ENCODE measurements at places on chromosomes 6 and 20. TPM values are rescaled to one million over a fixed set of nuclear protein-coding genes. Genes with fewer than 3 reads are reported as not detected.

DNA sequence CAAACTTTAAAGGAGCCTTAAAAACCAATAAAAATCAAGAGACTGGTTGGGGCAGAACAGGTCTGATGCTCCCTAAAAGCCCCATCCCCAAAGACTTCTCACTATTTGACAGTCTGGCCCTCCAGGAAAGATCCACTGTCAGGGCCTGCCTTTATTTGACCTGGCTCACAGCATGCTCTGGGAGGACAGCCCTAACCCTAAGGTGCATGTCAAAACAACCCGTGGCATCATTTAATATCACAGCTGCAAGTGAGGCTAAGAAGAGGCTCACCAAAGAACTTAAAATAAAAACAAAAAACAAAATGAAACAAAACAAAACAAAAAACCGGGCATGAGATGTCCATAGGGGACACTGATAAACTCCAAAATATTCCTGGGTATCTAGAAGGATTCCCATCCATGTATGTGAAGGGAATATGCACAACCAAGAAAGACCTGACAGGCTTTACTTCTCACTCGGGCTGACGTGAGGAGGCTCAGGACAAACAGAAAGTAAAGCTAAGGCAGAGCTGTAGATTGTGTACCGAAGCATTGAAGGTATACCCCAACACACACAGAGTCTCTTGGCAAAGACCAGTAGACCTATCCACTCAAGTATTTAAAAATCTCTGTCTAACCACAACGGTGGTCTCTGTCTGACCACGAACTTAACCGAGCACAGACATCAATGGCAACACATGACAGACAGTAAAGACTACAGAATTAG, 57.3 kb downstream of the AHI1 start:
- H3K36me3 ChIP-seq, result no peaks in the 10 kb centered on the region
- DNase-seq, result no peak
- H3K4me1 ChIP-seq, result no peaks in the 10 kb centered on the region
- H3K27me3 ChIP-seq, result no peaks in the 10 kb centered on the region

The SHLD1 gene
- 5.4 TPM for total RNA-seq

- H3K36me3 ChIP-seq, result no peaks in the 10 kb centered on the region
- peak overlapping the region; percentile 57 for H3K27ac ChIP-seq
- peak; percentile 52 for DNase-seq
- no peaks in the 10 kb centered on the region for H3K27me3 ChIP-seq
- no peak overlapping the region for H3K4me3 ChIP-seq
- H3K4me1 ChIP-seq, result no peaks in the 10 kb centered on the region
Observed at GRCh38 chr6:151475653-151476523, 17.9 kb upstream of the CCDC170 start.

DNA sequence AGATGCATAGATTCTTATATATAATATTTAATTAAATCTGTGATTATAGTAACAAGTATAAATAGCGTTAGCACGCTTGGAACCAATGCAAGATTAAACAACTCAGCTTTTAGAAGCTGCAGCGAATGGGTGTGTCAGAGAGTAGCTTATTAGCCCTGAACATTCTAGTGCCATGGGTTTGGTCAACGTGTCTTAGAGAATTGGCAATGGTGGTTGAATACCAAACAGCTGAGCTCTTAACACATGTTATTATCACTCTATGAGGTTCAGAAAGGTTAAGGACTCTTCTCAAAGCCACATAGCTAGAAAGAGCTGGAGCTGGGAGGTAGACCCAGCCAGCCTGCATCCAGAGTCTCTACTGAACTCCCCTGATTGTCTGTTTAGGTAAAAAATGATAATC, 284.2 kb upstream of the CHD6 start:
- no peaks in the 10 kb centered on the region for H3K36me3 ChIP-seq
- no peak overlapping the region for H3K27ac ChIP-seq
- no peaks in the 10 kb centered on the region for H3K27me3 ChIP-seq
- DNase-seq, result no peak
- no peak overlapping the region for H3K4me3 ChIP-seq

The UNC5CL gene
- 4.5 TPM for total RNA-seq

DNA sequence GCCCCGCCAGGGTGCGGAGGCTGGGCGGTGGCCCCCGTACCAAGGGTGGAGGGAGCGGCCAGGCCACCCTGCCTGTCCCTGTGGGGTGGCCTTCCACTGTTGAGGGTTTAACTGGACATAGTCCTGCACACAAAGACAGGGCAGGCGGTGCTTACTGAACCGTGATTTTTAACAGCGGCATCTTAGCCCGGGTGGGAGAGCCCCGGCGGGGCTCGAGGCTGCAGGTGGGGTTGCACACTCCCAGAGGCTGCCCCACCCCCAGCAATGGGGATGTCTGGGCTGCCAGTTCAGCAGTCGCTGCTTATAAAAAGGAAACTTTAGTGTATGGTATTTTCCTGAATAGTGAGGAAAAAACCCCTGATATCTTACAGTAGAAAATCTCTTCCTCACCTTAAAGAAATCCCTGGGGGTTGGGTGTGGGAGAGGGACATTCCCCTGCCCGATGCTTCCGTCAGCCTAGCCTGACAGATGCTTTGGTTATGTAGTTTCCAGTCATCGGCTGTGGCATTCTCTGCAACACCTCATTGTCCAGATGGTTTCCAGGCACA, 79.4 kb downstream of the IRF4 start:
- DNase-seq, result no peak
- H3K36me3 ChIP-seq, result no peaks in the 10 kb centered on the region
- H3K4me1 ChIP-seq, result no peaks in the 10 kb centered on the region

The LAMA5 gene
- total RNA-seq, result 1,050 TPM

- H3K27me3 ChIP-seq, result no peaks in the 10 kb centered on the region
- H3K27ac ChIP-seq, result peak overlapping the region; percentile 87
- H3K4me1 ChIP-seq, result peaks cover 39% of the 10 kb centered on the region
- H3K4me3 ChIP-seq, result no peak overlapping the region
- DNase-seq, result peak; percentile 80
Observed at GRCh38 chr20:22536956-22537756, 47.2 kb downstream of the FOXA2 start.

DNA sequence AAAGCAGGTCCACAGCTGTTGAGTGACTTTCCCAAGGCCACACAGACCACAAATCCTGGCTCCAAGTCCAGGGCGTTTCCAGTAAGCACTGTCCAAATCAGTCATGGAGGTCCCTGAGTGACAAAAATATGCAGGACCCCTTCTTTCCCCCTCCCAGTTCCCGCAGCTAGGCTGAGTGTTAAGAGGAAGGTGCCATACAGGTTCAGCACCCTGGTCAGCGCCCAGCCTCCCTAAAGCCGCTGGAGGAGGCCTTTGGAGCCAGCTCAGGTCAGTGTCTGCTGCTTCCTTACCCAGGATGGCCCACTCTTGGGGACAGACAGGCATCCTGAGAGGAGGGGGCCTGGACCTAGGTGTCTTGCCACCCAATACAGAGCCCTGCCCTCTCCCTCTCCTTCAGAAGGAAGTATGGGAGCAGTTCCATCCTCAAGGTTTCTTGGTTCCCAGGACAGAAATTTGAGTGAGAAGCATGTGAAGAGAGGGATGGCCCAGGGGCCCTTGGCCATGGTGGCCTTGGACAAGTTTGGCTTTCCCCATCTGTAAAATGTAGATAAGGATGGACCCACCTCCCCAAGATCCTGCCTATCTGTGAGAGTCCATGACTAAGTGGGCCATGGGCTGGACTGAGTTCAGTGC, 13.2 kb downstream of the TMEM74B start:
- H3K27me3 ChIP-seq, result no peaks in the 10 kb centered on the region
- no peaks in the 10 kb centered on the region for H3K4me1 ChIP-seq
- H3K4me3 ChIP-seq, result no peak overlapping the region
- DNase-seq, result peak; percentile 66
- peaks cover 2% of the 10 kb centered on the region for H3K36me3 ChIP-seq
- H3K27ac ChIP-seq, result no peak overlapping the region

DNA sequence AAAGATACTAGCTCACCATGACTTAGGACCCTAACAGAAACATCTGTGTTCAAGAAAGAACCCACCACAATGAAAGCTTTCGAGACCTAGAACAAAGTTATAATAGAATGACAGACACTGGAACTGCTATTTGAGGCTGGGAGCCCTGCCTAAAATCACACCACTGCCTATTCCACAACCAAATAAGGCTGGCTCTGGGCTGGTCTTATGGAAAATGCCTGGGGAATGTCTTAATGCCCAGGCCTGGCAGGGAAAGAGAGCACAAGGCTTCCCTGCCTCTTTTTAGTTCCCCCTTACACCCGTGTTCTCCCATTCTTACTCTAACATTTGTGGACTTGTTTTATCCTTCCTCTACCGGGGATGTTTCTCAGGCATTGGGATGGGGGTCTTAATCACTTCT, 5.6 kb upstream of the METTL24 start:
- 0 out of 2 replicates have a peak, but pooled peaks cover 4% of the 10 kb centered on the region for H3K4me1 ChIP-seq
- H3K27ac ChIP-seq, result no peak overlapping the region
- DNase-seq, result no peak
- H3K4me3 ChIP-seq, result no peak overlapping the region
- no peaks in the 10 kb centered on the region for H3K27me3 ChIP-seq
- H3K36me3 ChIP-seq, result no peaks in the 10 kb centered on the region

The BAG2 gene
- 9.5 TPM for total RNA-seq

GRCh38 chr6:143198312-143198711, 137.6 kb downstream of the AIG1 start:
- H3K4me3 ChIP-seq, result no peak overlapping the region
- no peaks in the 10 kb centered on the region for H3K4me1 ChIP-seq
- no peak overlapping the region for H3K27ac ChIP-seq
- DNase-seq, result no peak
- H3K36me3 ChIP-seq, result no peaks in the 10 kb centered on the region

The PNLDC1 gene
- total RNA-seq, result 0.32 TPM

DNA sequence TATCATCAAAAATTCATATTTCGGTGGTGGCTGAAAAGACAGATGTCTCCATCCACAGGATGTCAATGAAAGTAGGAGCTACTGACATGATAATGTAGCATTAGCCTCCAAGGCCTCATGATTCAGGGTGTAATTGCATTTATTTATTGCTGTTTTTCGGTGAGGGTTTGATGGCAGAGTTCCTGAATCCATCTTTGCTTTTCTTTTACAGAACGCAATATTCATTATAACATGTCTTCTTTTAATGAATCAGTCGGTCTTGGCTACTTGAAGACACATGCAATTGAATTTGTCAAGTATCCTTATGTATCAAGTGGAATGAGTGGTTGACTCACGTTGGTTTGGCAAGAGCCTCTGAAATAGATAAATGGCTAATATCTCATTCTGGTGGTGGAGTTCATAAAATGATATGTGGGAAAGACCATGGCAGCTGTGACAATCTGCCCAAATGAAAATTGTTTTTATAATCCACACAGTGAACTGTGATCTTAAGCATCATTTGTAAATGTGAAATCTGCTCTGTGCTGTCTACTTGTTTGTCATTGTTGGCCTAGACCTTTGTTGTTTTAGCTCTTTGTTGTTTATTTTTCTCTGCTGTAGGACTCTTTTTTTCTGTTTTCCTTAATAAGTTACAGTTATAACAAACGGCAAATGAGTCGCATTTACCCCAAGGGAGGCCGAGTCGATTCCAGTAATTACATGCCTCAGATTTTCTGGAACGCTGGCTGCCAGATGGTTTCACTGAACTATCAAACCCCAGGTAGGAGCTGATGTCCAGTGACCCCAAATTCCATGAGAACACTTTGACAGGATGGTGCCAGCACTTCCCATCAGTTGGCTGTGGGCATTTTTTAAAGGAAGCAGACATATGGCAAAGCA, 105.7 kb upstream of the LAMP5 start:
- H3K4me1 ChIP-seq, result no peaks in the 10 kb centered on the region
- no peak for DNase-seq
- no peaks in the 10 kb centered on the region for H3K36me3 ChIP-seq
- H3K27ac ChIP-seq, result no peak overlapping the region

DNA sequence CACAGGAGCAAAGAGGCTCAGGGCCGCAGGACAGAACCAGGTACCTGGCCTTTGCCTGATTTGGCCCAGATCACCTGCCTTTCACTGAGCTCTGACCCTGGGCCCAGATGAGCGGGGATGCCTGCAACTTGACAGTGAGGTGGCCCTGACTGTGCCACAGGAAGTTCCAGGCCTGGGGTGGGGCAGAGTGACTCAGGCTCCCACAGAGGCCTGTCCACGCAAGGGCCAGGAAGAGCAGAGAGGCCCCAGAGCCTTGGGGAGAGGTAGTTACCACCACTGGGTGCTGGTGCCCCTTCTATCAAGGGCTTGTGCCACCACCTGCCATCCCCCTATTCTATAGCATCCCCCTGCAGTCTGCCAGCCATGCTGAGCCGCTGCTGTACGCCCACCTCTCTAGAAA, 4.1 kb upstream of the NOL4L start:
- peaks cover 4% of the 10 kb centered on the region for H3K4me1 ChIP-seq
- H3K4me3 ChIP-seq, result no peak overlapping the region
- no peaks in the 10 kb centered on the region for H3K36me3 ChIP-seq
- no peak for DNase-seq
- peaks cover 14% of the 10 kb centered on the region for H3K27me3 ChIP-seq
- no peak overlapping the region for H3K27ac ChIP-seq

The PRSS16 gene
- total RNA-seq, result 16.5 TPM

GRCh38 chr6:86581833-86582232, 355.5 kb upstream of the HTR1E start:
- no peaks in the 10 kb centered on the region for H3K27me3 ChIP-seq
- no peaks in the 10 kb centered on the region for H3K36me3 ChIP-seq
- H3K27ac ChIP-seq, result no peak overlapping the region
- H3K4me3 ChIP-seq, result no peak overlapping the region
- H3K4me1 ChIP-seq, result no peaks in the 10 kb centered on the region

GRCh38 chr6:27605401-27606342, 132.8 kb upstream of the ZNF184 start:
- H3K27me3 ChIP-seq, result no peaks in the 10 kb centered on the region
- no peaks in the 10 kb centered on the region for H3K36me3 ChIP-seq
- H3K4me1 ChIP-seq, result no peaks in the 10 kb centered on the region
- H3K4me3 ChIP-seq, result peak overlapping the region; percentile 52
- H3K27ac ChIP-seq, result peak overlapping the region; percentile 94

The MATN4 gene
- not detected for total RNA-seq

All from Caco-2 (cell line).